AG09309 (cell line): ENCODE measurements at places on chromosomes 4 and X.

DNA sequence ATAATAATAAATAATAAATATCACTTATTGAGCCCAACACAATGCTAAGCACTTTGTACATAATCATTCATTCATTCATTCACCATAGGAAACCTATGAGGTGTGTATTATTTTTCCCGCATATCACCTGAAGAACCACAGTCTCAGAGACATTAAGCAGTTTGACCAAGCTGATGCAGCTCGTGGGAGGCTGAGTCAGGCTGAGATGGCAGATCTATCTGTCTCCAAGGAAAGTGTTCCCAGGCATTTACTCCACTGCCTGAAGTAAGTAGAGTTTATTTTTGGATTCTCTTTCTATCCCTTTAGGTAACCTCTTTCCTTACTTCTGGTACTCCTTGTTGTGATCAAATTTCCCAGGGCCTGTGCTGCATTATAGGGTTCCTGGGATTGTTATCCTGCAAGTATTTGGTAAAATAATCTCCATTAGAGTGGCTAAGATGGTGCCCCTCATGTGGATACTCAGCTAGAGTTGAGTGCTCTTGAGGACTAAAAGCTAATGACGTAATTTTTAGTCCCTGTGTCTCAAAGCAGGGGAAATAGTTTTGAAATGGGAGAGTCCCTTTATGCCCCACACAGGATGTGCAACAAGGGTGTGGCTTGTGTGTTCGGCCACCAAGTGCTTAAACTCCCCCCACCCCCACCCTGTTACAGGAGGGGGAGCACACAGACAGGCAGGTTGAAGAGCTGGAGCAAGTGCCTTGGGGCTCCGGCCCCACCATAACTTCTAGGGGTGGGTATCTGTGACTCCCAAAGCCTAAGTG is 467.0 kb downstream of the STIM2 start:
- no peak for DNase-seq

DNA sequence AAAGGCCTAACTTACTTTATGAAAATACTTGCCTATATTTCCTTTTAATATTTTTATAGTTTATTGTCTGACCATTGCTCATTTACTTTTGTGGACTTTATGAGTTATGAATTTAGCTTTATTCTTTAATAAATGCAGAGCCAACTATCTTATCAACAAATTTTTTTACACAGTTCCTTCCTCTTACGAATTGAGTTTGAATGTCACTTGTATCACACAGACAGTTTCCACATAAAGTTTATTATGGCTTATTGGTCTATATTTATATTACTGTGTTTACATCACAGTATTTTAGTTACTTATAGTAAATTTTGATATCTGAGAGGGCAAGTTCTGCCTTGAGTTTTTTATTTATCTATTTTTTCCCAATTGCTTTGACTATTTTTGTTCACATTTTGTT is 450.6 kb downstream of the C4orf33 start:
- no peak for DNase-seq

GRCh38 chrX:12771445-12772069 is 19.7 kb upstream of the PRPS2 start:
- DNase-seq = no peak

GRCh38 chr4:104494822-104495559 is at the start of gene CXXC4:
Gene CXXC4, minus strand, starts transcription at chr4:104494894. Its CDS starts 3,092 bp downstream, at chr4:104491802.
- no peak for DNase-seq

- no peak for DNase-seq
Observed at GRCh38 chr4:124757126-124757525, 44.6 kb upstream of the ANKRD50 start.

- no peak for DNase-seq
Observed at GRCh38 chr4:4720646-4721045, 138.8 kb upstream of the MSX1 start.

DNA sequence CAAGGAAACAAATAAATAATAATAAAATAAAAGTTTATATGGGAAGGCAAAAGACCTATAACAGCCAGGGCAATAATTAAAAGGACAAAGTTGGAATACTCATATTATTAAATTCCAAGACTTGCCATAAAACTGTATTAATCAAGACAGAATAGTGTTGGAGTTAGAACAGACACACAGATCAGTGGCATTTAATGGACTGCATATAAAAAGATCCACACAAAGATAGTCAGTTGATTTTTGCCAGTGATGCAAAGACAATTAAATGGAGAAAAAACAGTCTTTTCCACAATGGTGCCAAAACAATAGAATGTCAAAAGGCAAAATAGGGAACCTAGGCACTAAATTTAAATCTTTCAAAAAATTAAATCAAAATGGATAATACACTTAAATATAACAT is 587.1 kb upstream of the GRIA3 start:
- no peak for DNase-seq

GRCh38 chr4:104424475-104424941 is 70.2 kb downstream of the CXXC4 start:
- DNase-seq = no peak

- DNase-seq = no peak
Observed at GRCh38 chr4:126583509-126583908, 1049.2 kb upstream of the INTU start.

GRCh38 chr4:172648471-172648870 is 520.1 kb upstream of the GALNT7 start:
- no peak for DNase-seq

GRCh38 chr4:129342819-129343408 is 247.0 kb downstream of the C4orf33 start:
- DNase-seq = peak; percentile 78

GRCh38 chr4:19194672-19195071 is 1057.0 kb upstream of the SLIT2 start:
- no peak for DNase-seq

GRCh38 chr4:132651196-132651595 is 497.9 kb upstream of the PCDH10 start:
- DNase-seq = no peak

- no peak for DNase-seq
Observed at GRCh38 chr4:69493515-69493914, 2.2 kb downstream of the UGT2B4 start.

DNA sequence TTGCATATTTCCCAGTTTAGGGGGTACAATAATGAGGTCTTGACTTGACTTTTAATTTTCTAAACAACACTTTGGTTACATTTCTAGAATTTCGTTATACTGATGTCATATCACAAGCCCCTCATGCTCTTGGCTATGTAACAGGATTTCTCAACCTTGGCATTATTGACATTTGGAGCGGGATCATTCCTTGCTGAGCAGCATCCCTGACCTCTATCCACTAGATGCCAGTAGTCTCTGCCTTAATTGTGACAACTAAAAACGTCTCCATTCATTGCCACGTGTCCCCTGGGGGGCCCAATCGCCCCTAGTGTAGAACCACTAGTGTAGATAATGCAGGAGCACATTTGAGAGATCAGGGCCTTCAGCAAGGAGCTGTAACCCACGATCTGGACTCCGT is 234.2 kb upstream of the MID1 start:
- DNase-seq = no peak

DNA sequence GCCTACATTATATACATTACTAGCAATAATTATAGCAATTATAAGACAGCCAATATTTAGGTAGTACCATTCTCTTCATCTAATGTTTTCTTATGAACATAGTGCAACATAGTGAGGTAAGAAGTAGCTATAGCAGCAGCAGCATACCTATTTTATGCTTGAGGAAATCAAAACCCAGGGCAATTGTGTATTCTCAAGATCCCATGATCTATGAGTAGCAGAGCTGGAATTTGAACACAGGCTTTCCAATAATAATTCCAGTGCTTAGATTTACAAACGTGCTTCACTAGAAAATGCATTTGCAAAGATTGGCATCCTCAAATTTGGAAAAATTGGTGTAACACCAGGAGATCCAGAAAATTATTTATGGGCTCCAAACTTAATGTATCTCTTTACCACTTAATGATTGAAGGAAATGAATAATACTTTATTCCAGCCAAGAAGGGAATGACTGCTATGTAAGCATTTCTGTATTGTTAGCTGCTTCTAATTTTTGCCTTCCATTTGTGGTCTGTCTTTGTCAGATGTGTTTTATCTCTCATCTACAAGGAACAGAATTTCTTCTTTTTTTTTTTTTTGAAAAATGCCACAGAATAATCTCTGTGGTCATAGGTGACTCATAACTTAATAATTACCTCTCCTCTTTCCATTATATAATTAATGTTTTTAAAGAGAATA is 451.1 kb downstream of the ARAP2 start:
- no peak for DNase-seq

DNA sequence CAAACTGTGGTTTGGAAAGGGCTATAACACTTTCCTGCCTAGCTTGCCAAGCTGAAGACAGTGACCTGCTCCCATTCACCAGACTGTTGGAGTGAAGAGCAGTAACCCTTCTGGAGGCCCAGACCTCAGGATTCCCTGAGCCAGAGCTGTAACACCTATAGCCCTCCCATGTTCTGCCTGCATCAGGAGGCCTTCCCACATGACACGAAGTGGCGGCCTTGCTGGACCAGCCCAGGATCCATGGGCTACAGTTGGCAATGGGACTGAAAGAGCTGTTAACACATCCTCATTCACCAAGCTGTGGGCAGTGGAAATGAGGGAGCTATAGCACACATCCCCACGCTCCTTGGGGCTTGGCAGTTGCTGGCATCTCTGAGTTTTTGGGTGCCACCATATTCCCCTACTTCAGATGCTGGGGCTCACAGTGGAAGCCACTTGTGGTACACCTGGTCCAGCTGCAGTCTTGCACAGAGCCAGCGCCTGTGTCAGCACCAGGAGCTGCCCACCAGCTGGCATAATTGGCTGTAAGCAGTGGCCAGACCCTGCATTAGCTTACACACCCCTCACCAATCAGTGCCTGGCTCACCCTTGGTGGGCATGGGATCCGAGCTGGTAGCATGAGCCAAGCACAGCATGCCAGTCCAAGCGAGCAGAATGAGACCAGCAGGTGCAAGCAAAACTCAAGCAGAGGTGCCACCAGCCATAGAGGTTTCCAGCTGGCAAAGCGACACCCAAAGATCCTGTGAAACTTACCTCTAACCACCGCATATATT is 1029.3 kb downstream of the TECRL start:
- DNase-seq = no peak

DNA sequence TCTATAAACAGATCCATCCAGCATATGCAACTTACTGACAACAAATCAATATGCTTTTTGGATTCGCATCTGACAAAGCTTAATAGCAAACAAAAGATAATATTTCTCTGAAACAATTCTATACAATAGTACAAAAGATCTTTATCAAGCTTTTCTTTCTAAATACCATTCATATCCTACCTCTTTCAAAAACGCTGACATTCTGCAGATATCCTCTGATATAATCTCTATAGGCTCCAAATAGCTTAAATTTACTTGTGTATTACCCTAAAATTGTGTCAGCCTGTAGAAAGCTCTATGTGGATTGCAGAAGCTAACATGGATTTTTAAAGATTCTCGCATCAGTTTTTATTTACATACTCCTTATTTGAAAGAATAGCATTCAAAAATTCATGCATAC is 260.6 kb downstream of the GASK1B start:
- DNase-seq = no peak

DNA sequence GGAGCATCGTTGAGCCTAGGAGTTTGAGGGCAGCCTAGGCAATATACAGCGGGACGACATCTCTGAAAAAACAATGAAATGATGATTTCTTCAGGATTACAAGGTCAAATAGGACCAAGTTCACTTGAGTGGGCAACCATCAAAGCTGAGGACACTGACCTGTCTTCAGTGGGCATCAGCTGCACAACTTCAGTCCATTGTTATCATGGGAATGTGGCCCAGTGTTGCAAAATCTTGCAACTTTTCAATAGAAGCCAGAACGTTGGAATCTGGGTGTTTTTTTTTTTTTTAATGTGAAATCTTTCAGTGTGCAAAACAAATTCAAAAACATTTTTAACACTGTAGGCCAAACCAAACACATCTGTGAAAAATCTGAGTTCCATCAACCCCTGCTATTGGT is 155.4 kb upstream of the PLAC1 start:
- no peak for DNase-seq

GRCh38 chr4:12118651-12119213 is 690.0 kb upstream of the HS3ST1 start:
- no peak for DNase-seq

DNA sequence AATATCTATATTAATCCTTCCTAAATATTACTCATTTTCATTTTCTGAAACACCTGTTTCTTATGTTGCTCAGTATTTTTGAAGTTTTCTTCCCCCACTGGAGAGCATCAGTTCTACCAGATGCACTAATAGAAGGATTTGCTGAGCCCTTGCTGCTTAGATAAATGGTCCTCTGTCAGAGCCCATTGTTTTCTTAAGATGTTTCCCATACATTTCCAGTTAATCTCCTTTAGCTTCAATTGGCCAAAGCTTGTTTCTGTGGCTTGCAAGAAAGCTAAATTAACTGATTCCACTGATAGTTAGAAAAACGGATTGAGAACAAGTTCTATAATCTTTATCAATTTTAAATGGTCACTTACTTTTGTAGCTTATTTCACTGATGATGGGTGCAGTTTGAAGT is 1425.5 kb downstream of the PCDH18 start:
- DNase-seq = no peak

GRCh38 chr4:10554694-10555093 is 97.5 kb upstream of the ZNF518B start:
- DNase-seq = peak; percentile 8

GRCh38 chr4:135240796-135241195 is 1039.2 kb upstream of the PABPC4L start:
- no peak for DNase-seq

DNA sequence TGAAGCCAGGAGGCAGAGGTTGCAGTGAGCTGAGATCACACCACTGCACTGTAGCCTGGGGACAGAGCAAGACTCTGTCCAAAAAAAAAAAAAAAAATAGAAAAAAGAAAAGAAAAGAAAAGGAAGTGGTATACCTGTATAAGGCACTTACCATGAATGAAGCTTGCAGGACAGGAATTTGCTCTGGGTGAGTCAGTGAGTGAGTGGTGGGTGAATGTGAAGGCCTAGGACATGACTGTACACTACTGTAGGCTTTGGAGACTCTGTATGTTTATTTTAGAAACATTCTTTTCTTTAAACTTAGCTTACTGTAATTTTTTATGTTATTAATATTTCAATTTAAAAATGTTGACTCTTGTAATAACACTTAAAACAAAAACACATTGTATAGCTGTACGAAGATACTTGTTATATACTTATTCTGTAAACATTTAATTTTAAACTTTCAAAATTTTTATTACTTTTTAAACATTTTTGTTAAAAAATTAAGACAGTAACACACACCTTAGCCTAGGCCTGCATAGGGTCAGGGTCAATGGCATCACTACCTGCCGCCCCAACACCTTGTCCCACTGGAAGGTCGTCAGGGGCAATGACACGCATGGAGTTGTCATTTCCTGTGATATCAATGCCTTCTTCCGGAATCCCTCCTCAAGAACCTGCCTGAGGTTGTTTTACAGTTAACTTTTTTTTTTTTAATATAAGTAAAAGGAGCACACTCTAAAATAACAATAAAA is 78.7 kb downstream of the CLNK start:
- DNase-seq = no peak

DNA sequence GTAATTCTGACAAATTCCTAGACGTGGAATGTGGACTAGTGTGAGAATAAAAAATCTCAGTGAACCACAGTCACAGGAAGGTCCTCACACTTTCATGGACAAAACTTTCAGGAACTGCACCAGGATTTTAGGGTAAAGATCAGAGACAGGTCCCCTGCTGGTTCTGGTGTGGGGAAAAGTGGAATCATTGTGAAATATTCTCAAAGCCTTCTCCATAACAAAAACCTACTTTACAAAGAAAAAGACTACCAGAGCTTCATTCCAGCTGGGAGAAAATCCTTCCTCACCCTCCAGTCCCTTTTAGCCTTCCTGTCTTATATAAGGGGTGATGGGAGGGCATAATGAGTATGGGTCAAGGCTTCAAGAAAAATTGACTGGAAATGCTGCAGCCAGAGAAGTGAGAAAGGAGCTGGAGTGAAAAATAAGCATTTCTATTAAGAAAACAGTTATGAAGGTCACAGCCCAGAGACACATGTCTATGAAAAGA is 325.8 kb downstream of the ARAP2 start:
- no peak for DNase-seq
